Caki2 (cell line): ENCODE measurements at places on chromosomes 5 and 9. TPM values are rescaled to one million over a fixed set of nuclear protein-coding genes. Genes with fewer than 3 reads are reported as not detected.

DNA sequence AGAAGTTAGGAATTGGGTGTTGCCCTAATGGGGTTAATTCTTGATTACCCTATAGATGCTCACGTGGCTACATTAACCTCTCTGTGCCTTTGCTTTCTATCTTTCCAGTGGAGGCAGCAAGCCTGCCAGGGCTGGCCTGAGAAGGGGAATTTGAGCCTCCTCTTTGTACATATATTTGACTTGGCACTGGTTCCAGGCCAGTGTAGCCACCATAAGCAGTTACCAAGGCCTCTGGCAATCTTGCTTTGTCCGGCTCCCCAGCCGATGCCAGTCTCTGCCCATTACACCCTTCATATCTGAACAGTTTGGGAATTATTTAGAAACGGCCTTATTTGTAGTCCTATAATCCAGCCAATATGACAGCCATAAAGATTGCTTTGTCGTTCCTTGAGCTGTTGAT, 58.6 kb upstream of the PPARGC1B start:
- no peak for DNase-seq

- no peak for DNase-seq
Observed at GRCh38 chr9:109912082-109912582, 132.1 kb downstream of the PALM2AKAP2 start.

DNA sequence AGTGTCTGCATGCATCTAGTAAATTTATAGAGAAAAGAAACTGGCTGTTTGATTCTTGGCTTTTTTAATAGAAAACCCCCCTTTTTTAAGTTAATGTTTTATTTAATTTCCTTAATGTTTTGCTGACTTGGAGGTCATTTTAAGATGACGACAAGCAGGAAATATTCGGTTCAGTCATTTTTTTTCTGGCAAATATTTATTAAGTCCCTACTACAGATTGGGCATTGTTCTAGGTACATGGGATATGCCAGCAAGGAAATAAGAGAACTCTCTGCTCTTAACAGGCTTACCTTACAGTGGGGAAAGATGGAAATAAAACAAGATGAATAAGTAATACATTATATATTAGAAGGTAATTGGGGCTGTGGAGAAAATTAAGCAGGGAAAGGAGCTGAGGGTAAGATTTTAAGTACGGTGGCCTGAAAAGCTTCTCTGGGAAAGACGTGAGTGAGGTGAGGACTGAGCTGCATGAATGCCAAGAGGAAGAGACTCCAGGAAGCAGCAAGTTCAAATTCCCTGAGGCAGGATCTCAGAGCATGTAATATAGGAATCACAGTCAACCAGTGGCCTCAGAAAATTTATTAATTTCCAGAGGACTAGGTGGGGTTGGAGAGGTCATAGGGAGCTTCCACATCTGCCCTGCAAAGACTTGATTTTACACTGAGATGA, 316.0 kb upstream of the DAP start:
- no peak for DNase-seq

- DNase-seq, result no peak
Observed at GRCh38 chr5:174247301-174247700, 201.8 kb downstream of the NSG2 start.

GRCh38 chr9:123157221-123157620, 111.2 kb downstream of the STRBP start:
- DNase-seq, result no peak

- no peak for DNase-seq
Observed at GRCh38 chr5:89343666-89344065, 460.7 kb upstream of the MEF2C start.

DNA sequence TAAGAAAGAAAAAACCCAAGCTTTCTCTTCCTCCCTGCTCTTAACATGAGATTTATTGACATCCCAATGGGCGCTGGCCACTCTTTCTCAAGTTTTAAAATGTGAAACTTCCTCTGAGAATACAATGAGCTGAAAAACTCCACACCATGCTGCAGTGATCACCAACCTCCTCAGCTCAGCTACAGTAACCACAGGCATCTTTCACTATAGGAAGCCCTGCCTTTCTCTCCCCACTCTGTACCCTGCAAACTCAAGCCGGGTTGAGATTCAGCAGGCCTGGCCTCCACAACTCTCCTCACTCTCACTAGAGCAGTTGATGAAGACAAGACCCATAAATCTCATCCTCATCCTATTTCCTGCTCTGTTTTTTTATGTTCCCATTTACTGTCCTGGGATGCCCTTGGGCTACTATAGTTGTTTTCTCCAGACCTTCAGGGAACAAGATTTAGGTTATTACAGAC, 48.3 kb downstream of the SH3TC2 start:
- DNase-seq, result no peak

DNA sequence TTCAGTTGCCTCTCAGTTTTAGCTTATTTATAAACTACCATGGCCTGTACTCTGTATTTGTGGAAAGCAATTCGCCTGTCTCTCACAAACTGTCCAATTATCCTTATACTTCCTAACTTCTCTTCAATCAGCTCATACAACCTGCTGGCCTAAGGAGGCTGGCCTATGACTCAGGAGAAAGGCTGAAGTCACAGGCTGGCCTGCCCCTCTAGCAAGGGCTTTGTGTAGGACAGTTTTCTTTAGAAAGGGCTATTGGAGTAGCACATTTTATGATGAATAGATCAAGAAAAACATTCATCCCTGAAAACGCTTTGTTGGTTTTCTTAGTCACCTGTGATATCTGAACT, 988.7 kb upstream of the ARRDC3 start:
- DNase-seq, result peak; percentile 89

DNA sequence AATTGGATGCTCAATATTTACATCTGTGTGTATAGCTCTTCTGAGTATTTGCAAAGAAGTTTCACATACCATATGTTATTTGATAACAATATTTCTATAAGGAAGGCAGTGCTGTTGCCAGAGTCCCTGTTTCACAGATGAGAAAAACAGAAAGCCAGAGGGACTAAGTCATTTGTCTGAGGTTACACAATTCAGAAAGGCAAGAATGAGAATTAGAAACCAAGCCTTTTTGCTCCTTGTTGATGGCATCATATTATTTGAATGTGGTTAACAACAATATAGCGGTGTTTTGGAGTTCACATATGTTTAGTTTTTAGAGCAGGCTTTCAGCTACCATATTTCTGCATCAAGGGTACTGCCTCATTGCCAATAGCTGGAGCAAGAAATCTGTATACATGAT, 110.9 kb upstream of the PRLR start:
- DNase-seq, result no peak

DNA sequence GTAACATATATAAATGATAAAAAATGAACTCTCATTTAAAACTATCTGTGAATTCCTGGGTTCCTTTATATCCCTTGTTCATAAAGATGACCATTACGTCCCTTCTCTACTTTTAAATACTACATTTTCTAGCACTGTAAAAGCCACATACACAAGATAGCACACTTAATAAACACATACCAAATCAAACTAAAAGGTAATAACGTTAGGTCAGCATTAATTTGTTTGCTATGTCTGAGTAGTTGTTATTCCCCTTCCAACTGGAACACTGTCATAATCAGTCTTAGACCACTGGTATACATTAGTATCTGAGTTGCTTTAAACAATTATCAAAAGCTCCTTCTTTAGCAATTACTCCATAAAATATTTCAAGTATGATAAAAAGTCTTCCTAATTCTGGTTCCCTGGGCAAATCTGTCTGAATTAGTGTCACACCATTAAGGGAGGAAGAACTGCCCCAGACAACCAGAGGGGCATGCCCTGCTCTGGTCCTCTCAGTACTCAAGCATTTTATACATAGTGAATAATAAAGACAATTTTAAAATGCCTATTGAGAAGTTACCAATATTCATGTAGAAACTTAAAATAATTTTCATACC, 98.1 kb downstream of the RAPGEF6 start:
- DNase-seq, result no peak

DNA sequence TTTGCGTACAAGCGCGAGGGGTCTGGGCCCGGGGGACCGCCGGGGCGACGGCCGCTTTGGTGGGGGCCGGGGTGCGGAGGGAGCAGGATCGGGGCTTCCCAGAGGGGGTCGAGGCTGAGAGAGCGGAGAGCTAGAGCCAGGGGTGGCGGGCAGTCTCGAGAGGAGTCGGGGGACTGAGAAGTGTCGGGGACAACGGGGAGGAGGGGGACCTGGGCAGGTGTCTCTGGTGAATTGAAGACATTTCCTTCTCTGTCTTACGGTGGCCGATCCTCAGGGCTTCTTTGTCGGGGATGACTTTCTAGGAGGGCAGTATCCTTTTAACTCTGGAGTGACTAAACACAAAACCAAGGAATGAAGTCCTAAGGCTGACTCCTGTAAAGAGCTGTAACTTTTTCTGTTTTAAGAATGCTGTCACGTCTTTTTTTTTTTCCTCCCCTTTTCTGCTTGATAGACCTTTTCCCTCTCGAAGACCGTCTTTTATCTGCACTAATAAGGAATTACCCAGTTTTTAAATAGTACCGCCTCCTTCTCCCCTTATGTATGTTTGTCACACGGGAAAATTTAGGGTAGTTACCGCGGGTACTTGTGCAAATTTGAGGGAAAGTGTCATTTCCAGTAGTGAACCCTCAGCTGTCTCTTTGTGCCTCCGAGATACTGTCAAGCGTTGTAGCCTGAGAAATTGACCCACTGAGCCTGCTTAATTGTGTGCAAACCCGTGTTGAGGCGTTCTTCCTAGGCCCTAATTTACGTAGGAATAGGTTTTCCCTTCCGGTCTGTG, 822 bp downstream of the DENND4C start:
- DNase-seq, result peak; percentile 22

DNA sequence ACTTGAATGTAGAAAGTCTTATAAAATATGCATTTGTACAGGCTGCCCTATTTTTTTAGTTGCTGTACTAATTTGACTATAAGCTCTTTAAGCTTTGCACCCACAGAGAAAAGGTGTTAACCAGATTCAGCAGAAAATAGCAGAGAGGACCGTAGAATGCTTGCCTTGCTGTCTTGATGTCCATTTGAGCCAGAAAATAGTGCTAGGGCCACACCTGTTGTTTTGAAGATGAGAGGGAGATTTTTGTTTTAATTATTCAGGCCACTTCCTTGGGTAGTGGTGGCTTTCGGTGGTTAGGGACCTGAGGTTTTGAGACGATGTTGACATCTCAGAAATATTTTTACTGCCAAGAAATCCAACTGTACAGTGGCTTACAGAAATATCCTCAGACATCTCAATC, 196.0 kb downstream of the SPATA31D1 start:
- no peak for DNase-seq

GRCh38 chr5:73199671-73200070, 26.7 kb downstream of the TMEM174 start:
- no peak for DNase-seq

- DNase-seq, result no peak
Observed at GRCh38 chr5:31291323-31291854, 97.9 kb downstream of the CDH6 start.

DNA sequence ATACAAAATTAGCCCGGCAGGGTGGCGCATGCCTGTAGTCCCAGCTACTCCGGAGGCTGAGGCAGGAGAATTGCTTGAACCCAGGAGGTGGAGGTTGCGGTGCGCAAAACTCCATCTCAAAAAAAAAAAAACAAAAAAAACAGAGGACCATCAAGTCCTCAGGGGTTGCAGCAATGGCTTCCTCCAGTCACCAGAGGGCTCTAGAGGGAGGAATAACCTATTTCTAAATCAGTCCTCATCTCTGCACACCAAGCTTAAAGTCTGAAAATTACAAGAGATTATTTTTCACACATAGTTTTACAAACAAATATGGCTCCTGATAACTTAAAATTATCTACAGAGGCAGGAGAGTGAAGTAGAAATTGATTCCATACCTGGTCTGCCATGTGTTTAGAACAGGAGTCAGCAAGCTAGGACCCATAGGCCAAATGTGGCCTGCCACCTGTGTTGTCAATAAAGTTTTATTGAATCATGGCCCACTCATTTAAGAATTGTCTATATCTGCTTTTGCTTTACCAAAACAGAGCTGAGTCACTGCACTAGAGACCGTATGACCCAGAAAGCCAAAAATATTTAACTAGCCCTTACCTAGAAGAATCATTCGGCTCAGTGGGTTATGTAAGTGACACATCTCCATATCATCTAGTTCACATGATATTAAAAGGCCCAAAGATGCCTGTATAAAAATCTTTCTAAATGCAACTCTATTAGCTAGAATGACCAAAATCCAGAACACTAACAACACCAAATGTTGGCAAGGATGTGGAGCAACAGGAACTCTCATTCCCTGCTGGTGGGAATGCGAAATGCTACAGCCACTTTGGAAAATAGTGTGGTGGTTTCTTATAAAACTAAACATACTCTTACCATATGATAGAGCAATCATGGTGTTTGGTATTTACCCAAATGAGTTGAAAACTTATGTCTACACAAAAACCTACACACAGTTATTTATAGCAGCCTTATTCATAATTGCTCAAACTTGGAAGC, 207.7 kb downstream of the FRMD3 start:
- DNase-seq, result no peak

GRCh38 chr5:175436359-175436758, 7.6 kb downstream of the DRD1 start:
- DNase-seq, result no peak

GRCh38 chr5:144403058-144403457, 232.4 kb downstream of the KCTD16 start:
- no peak for DNase-seq

DNA sequence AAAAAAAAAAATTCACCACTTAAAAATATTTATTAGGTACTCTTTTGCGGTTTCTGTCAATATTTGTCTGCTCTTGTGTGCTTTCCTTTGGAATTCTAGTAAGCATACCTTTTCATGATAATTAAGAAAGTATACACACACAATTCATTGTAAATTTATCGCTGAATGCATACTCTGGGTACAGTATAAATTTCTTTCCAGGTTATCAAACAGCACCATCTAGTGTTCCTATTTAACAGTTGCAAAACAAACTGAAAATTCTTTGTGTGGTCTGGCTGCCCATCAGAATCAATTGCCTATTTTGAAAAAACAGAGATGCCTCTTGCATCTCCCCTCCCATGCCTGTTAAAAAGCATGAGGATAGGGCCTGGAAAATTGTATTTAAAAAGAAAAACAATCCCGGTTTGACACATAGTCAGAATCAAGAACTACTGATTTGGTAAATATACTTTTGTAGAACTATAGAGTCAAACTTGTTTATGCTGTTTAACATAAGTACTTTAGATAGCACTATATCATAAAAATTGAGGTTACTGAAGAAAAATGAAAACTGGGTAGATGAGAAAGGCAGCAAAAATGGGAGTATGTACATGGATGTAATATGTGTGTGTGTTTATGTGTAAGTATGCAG, 16.2 kb downstream of the PGGT1B start:
- DNase-seq, result peak; percentile 27

- DNase-seq, result no peak
Observed at GRCh38 chr5:107937204-107937603, 266.5 kb upstream of the EFNA5 start.

GRCh38 chr9:37503736-37504135, 18.0 kb downstream of the POLR1E start:
- DNase-seq, result no peak

SLC6A18 gene
- not detected in 2 replicates for total RNA-seq

SOHLH1 gene
- total RNA-seq, result not detected in 2 replicates

PCDHA9 gene
- not detected in 2 replicates for total RNA-seq

PAXX gene
- total RNA-seq, result 129 and 137 TPM in 2 replicates

SHOC1 gene
- not detected in 2 replicates for total RNA-seq

ABO gene
- total RNA-seq, result 0.14 and 19.1 TPM in 2 replicates

TAF1L gene
- total RNA-seq, result not detected in 2 replicates

FABP6 gene
- 22.4 and 46.5 TPM in 2 replicates for total RNA-seq

PCA3 gene
- total RNA-seq, result not detected in 2 replicates

CDC25C gene
- 8.7 and 13.4 TPM in 2 replicates for total RNA-seq

C9orf85 gene
- total RNA-seq, result 9.4 and 12.5 TPM in 2 replicates

IFNE gene
- not detected in 2 replicates for total RNA-seq

GABRP gene
- not detected in 2 replicates for total RNA-seq

CSNK1A1 gene
- total RNA-seq, result 123 and 199 TPM in 2 replicates

MSMP gene
- not detected in 2 replicates for total RNA-seq
